ENCODE measurements at places on chromosomes 1 and 21.

DNA sequence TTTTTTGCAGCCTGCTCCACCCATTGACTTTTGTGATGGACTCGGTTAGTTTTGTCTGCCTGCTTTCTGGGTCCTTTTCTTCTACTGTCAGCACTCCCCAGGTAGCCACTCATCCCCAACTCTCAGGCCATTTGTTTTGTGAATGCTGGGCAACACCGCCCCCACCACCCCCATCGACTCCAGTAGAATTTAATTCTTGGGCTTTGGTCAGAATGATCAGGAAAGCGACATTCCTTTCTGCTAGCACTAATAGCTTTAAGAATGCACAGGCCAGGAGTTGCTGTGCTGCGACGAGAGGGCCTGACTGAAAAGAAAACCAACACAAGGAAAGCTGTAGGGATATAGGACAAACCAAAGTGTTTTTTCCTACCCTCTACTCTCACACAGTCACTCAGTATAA, 144.4 kb downstream of the CDC7 start:
- DNase-seq, result no peak

DNA sequence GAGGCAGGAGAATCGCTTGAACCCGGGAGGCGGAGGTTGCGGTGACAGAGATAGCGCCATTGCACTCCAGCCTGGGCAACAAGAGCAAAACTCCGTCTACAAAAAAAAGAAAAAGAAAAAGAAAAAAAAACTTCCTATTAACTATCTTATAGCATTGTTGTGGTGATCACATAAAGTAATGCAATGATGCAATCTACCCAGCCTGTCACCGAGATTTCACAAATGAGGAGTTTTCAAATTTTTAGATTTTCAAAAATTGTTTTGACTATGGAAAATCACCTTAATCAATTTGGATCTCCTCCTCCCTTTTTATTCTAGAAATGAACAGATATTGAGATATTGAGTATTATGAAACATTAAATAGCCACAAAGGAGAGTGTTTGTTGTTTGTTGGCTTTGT, 8.0 kb downstream of the FMO5 start:
- no peak for DNase-seq

DNA sequence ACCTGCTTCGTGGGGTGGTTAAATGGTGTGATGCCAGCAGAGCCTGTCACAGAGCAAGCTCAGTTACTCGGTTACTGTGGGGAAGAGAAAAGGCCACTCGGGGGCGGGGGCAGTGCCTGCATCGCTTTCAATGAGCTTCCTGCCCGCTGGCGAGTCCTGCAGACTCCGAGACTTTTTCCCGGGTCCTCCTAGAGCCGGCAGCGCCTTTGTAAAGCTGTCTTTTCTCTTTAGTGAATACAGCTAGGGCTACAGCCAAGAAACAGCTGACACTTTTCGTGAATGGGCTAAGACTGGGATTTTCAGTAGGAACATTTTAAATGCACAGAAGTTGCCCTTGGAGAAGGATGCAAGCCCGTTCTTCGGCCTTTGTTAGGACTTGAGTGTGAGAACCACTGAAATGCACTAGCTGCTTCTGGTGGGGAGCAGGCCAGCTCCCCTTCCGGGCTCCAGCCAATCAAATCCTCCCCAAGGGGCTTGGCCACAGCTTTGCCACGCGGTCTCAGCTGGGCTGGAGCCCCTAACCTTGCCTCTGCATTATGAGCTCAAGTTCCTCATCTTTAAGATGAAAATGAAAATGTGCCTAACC, 23.4 kb upstream of the EFHD2 start:
- no peak for DNase-seq

- DNase-seq, result no peak
Measured at GRCh38 chr1:72431810-72432209, 149.5 kb upstream of the NEGR1 start.

- no peak for DNase-seq
Measured at GRCh38 chr1:113415310-113416070, 25.2 kb downstream of the MAGI3 start.

GRCh38 chr21:39208624-39209333, 25.5 kb upstream of the PSMG1 start:
- no peak for DNase-seq

DNA sequence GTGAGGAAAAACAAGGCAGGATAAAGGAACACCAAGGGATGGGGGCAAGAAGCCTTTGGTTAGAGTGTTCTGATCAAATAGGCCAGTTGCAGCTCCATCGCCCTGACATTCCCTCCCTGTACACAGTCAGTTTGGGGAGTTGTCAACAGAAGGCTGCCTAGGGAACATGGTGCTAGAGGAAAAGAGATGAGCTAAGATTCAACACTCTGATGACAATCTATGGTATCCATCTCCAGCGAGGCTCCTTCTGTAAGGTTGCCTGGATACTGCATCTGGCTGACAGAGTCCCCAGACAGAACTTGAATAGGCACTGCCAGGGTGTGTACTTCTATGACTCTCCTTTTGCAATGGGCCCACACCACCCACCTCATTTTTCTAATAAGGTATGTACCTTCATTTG, 11.2 kb upstream of the SLAMF9 start:
- DNase-seq, result no peak

DNA sequence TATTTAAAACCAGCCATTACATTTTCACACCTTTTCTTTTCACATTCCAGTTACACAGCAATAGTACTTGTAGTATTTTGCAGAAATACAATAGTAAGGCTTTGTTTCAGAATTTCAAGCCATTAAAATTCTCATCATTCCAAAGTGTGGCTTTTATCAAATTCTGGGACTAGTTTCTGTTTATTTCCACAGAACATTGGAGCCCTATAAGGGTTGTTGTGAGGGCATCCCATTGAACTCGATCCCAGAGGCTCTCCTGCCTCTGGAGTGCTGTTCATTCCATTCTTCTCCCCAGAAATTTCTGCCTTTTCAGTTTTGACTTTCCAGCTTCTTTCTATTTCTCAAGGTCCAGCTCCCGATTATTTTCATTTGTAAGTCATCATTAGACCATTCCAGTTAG, 645.5 kb downstream of the ADGRL2 start:
- no peak for DNase-seq

GRCh38 chr1:177779166-177779965, 190.5 kb downstream of the SEC16B start:
- DNase-seq, result no peak

GRCh38 chr21:17466166-17466565, 46.7 kb upstream of the CXADR start:
- no peak for DNase-seq

- DNase-seq, result no peak
Measured at GRCh38 chr21:38349977-38350376, 93.2 kb downstream of the KCNJ15 start.

GRCh38 chr1:76084029-76084627, 9.6 kb downstream of the ST6GALNAC3 start:
- no peak for DNase-seq

- DNase-seq, result no peak
Measured at GRCh38 chr1:110668549-110668948, 6.2 kb downstream of the KCNA3 start.

- no peak for DNase-seq
Measured at GRCh38 chr1:65009176-65009575, 42.8 kb upstream of the JAK1 start.

DNA sequence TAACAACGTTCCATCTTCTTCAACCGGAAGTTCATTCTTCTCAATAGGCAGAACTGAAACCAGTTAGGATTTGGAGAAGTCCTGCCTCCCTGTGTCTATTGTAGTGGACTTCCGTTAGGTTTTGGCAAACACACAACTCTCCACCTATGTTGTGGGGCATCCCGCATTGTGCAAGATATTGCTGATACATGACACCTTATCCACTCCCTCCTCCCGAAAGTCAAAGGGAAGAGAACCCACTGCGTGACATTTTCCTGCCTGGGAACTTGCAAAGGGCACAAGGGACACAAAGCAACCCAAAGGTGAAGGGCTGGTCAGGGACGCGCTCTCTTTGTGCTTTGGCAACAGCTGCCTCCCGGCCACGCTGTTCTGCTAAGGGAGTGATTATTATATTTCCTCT, 164.8 kb downstream of the TPR start:
- no peak for DNase-seq

DNA sequence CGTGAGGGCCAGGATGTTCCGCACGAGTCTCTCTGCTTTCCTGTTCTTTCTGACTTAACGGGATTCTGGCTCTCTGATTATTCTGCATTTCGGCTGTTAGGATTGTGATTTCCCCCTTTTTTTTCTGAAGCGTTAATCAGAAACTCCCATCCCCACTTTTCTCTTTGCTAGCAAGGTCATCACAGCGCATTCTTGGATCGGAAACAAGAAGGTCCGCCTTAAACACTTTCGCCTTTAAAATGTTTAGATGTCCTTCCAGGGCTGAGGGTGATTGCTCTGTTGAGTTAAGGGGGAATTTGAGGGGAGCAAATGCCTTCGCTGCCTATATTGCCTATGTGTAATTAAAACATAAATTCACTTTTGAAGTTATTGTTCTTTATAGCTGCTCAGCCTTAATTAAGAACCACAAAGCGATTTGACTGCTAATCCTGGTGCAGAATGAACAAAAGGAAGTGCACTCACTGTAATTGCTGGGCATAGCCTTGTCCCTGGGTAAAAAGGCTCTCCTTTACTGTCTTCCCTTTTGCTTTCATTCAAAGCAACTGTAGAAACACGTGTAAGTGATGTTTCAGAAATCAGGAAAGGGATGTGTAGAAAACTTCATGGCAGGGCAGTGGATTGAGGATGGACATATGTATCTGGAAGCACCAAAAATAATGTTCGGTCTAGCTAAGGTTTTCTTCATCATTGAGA, 1.2 kb downstream of the LAMC1 start:
- DNase-seq, result no peak

DNA sequence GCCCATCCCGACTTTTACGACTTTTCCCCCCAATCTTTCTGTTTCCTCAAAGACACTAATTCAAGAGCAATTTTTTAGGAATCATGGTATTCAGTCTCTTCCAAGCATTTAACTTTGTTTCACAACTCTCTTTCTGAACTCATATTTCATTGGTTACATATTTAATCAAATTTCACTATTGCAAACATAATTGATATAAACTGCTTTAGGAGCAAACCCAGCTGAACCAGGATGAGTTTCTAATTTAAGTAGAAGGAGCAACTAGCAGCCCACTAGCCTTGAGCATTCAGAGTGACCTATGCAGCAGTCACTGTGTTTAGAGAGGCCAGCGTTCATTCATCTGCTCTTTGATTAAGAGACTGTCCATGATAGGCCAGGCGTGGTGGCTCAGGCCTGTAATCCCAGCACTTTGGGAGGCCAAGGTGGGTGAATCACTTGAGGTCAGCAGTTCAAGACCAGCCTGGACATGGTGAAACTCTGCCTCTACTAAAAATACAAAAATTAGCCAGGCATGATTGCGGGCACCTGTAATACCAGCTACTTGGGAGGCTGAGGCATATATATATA, 1.8 kb downstream of the CELA2B start:
- no peak for DNase-seq

- DNase-seq, result no peak
Measured at GRCh38 chr1:201985355-201985754, 2.9 kb downstream of the RNPEP start.

DNA sequence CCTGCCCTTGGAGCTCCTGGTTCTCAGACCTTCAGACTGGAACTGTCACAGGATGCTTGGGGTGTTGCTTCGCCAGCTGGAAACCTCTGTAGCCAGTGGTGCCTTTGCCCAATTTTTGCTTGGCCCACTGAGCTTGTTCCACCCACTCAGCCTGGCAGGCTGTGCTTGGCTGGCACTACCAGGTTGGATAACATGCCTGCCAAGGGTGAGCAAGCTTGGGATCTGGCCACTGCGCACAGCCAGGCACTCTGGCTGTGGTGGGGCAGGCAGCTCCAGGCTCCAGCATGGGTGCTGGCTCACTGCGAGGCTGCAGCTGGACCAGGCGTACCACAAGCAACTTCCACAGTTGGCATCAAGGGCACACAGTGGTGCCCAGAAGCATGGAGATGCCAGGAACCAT, 967.8 kb upstream of the NCAM2 start:
- DNase-seq, result no peak

- DNase-seq, result no peak
Measured at GRCh38 chr1:60463786-60464185, 390.2 kb upstream of the C1orf87 start.

- no peak for DNase-seq
Measured at GRCh38 chr1:152986578-152986977, 2.7 kb downstream of the SPRR1A start.

DNA sequence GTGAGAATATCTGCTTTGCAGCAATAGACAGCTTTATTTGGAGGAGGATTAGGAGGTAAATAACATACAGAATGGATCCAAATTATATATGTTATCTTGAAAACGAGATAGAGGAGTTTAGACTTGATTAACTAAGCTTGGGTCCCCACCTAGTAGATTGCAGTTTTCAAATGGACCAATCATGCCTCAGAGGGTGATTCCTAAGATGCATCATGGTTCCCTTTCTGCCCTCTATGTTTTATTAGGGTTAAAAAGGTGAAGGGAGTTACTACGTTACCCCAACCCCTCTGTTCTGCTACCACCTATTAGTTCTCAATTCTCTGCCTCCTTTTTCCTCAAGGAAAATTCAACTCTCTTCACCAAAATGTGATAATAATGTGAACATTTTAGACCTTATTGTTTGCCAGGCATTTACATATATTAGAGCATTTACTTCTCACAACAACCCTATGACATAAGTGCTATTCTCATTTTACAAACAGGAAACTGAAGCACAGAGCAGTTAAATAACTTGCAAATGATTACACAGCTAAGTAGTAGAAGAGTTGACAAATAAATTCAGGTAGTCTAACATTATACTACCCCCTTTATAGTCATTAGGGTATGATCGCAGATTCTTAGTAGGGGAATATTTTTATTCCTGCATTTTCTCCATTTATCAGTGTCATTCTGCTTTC, 23.4 kb upstream of the PGM1 start:
- no peak for DNase-seq

DNA sequence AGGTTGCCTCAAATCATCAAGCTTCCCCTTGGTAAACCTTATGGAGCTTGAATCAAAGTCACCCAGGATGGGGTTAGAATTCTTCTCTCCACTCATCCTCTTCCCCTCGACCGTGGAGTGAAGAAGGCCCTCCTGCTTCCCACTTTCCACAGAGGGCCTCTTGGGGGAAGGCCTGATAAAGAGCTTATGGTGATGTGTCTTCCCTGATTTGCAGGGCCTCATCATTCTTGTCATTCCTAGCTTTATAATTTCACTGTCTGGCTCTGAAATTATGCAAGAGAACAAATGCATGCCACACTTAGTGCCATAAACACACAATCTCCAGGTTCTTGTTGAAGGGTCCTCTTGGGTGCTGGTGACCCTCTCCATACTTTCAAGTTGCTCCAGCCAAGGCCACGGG, 101.2 kb downstream of the HMGB4 start:
- DNase-seq, result no peak

GRCh38 chr1:204837440-204838084, 33.1 kb upstream of the NFASC start:
- no peak for DNase-seq

- no peak for DNase-seq
Measured at GRCh38 chr1:47562799-47563198, 125.0 kb downstream of the FOXD2 start.

- no peak for DNase-seq
Measured at GRCh38 chr1:77063118-77063517, 156.1 kb downstream of the PIGK start.
